ENCODE measurements at places on chromosomes 4 and X. TPM values are rescaled to one million over a fixed set of nuclear protein-coding genes. Genes with fewer than 3 reads are reported as not detected.

SLIT2 gene
- total RNA-seq = 48.9 TPM

ETDB gene
- not detected for total RNA-seq

GRCh38 chr4:169663402-169663801 lies 43.0 kb downstream of the CLCN3 start:
- DNase-seq = no peak

GRCh38 chr4:89658701-89659024 lies 178.3 kb downstream of the SNCA start:
- no peak for DNase-seq

- DNase-seq = peak; percentile 38
Measured at GRCh38 chr4:184265546-184266351, 48.1 kb upstream of the ENPP6 start.

DNA sequence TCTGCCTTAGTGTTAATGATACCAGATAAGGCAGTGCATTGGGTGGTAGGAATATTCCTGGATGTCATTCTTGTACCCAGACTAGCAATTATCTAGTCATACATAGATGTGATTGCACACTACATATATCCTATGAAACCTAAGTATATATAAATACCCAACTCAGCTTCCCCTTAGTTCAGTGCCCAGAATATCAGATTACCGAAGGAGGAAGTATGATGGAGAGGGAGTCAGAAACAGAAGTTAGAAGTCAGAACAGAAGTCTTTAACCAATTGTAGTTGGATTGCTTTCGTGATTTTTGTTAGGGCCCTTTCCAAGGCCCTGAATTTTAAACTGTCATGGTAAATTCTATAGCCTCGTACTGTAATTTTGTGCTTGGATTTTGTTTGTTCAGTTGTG lies 42.9 kb downstream of the MOB1B start:
- no peak for DNase-seq

GYPA gene
- not detected for total RNA-seq

DNA sequence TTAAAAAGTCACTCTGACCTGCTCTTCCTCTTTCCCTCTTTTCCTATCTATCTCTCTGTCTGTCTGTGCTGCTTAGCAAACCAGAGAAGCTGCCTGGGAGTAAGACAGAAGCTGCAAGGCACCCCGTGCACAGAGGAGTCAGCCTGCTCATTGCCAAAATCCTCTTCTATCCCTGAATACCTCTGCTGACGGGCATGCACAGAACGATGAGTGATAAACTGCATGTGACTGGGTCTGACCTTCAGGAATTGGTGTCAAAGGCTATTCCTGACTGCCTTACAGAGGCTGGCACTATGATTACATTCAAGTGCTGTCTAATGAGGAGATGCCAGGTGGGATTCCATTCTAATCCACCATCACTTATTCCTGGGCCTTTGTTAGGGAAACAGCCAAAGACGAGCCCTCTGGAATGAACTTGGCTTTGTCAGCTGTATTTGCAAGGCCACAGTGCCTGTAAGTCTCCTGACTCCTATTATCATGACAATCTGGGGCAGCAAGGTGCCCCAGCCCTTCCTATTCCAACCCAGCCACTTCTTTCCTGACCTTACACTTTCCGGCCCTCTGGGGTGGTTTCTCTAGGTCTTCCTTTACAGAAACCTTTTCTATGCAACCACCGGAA lies 45.4 kb upstream of the CTAG2 start:
- DNase-seq = no peak

LRAT gene
- total RNA-seq = 2.5 TPM

- no peak for DNase-seq
Measured at GRCh38 chrX:110804446-110804845, 8.8 kb upstream of the CHRDL1 start.

DNA sequence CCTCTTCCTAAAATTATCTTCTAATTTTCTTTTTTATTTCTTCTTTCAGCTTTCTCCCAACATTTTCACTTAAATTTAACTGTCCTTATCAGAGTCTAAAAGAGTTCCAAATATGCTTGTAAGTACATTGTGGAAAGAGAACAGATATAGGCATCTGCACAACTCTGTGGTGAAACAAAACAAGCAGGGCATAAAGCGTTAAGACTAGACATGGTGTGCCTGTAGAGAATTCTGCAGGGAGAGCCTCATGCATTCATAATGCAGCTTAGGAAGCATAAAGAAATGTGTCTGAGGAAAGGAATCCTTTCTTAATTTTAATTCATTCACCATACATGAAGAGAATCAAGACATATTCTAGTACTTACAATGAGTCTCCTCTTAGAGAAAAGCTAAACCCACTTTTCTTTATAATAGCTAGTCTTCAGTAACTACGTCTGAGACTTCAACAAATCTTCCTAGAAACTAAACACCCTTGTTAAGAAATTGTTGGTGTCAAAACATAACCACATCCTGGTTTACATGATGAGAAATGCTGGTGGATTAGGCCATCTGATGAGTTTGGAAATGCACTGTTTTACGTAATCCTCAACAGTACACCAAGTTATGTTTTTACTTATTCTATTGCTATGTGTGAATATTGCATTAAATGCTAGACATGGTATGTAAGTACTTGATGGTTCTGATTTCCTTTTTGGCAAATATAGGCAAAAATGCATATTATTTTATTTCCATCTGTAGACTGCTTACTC lies 307.8 kb upstream of the GIMD1 start:
- DNase-seq = no peak

GRCh38 chr4:182083671-182084410 lies 159.4 kb upstream of the TENM3 start:
- no peak for DNase-seq

GRCh38 chr4:2252530-2253091 lies 9.3 kb downstream of the MXD4 start:
- DNase-seq = no peak

- DNase-seq = peak; percentile 25
Measured at GRCh38 chr4:98521486-98521885, 136.9 kb downstream of the TSPAN5 start.

IGFBP7 gene
- 66.1 TPM for total RNA-seq

ABCB7 gene
- 61.3 TPM for total RNA-seq

GRCh38 chr4:82865592-82865991 lies 25.4 kb downstream of the SEC31A start:
- peak; percentile 95 for DNase-seq

DNA sequence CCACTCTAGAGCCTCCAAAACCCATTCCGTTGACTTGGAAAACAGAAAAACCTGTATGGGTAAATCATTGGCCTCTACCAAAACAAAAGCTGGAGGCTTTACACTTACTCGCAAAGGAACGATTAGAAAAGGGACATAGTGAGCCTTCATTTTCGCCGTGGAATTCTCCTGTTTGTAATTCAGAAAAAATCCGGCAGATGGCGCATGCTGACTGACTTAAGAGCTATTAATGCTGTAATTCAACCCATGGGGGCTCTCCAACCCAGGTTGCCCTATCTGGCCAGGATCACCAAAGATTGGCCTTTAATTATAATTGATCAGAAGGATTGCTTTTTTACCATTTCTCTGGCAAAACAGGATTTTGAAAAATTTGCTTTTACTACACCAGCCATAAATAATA lies 60.8 kb downstream of the ZNF732 start:
- peak; percentile 25 for DNase-seq

DNA sequence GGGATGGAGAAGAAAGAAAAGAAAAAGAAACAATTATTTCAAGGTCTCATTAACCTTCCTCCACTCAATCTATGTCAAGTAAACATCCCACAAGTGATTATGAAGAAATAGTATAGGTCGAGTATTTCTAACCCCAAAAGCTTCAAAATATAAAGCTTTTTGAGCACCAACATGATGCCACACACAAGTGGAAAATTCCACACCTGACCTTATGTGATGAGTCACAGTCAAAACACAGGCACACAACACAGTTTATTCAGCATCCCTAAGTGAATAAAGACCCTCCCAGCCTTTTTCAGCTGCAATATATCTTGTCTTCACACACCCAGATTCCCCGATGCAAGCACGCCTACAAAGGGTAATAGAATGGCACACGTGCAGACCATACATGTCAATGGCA lies 51.7 kb upstream of the VEGFC start:
- DNase-seq = no peak

CXCL3 gene
- not detected for total RNA-seq

USO1 gene
- 47.9 TPM for total RNA-seq

DNA sequence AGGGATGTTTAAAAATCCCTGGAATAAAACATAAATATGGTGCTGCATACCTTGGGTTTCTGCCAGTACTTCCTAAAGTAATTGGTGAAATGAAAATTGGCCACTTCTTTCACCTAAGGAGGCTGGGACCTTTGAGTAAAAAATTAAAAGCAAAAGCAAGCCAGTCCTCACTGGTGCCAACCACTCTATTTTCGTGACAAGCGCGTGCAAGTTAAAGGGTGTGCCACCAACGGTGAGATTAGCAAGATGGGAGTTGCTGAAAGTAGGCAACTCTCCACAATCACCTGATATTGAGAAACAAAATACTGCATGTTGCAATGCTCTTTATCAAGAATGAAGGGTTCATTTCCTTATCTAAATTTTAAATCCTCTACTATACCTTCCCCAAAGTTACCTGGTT lies 19.7 kb upstream of the RTL9 start:
- DNase-seq = no peak

- no peak for DNase-seq
Measured at GRCh38 chrX:138986866-138987265, 275.3 kb upstream of the FGF13 start.

VGLL1 gene
- not detected for total RNA-seq

DNA sequence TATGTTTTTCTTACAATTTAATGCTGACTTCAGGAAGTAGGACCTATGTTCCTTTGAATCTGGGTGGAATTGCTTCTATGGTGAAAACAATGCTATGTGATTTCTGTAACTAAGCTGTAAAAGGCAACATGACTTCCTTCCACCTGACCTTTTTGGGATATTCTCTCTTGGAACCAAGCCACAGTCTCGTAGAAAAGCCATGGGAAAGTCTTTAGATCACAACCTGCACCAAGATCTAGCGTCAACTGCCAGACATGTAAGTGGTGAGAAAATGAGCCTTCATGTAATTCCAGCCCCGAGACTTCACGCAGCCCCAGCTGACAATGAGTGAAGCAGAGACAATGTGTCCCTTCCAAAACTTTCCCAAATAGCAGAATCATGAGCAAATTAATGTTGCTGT lies 297.0 kb upstream of the DCAF8L1 start:
- no peak for DNase-seq

DNA sequence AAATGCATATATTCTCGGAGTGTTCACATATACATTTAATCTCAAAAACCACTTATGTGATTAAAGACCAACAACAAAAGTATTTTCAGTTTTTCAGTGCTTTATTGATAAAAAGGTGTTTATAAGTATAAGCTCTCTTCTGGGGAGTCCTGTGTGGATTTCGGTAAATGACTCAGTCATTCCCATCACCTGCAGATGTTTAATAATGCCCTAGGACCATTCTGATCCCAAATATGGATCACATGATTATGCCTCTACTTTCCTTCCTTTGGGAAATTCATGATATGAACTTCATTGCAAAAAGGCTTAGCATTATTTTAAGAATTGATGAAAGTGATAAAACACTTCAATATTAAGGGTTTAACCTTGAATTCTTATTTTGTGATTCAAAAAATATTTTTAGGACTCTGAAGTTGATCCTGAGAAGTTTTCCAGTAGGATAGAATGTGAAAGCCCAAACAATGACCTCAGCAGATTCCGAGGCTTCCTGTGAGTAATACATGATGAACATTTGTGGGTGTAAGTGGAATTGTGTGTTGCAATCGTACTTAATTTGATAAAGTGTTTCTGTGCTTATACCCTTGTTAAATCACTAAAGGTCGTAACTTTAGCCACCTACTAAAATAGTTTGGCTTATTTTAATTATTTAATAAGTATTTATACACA lies 40.2 kb downstream of the ATP10D start:
- DNase-seq = peak; percentile 94

USP17L20 gene
- not detected for total RNA-seq

DNA sequence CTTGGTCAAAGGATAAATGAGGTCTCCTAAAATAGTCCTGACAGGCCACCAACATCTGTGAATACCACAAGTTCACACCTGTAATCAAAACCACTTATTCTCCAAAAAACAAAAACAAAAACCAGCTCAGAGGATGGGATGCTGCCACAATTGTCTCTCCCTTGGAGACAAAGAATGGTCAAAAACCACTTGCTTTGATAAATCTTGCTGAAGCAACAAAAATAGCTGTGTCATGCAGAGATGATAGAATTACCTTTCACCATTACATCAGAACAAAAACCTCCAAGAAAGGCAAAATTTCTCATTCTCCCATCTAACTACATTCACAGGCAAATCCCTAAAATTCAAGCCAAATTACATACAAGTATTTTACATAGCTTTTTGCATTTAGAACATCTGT lies 180.4 kb downstream of the MAML3 start:
- DNase-seq = no peak

DNA sequence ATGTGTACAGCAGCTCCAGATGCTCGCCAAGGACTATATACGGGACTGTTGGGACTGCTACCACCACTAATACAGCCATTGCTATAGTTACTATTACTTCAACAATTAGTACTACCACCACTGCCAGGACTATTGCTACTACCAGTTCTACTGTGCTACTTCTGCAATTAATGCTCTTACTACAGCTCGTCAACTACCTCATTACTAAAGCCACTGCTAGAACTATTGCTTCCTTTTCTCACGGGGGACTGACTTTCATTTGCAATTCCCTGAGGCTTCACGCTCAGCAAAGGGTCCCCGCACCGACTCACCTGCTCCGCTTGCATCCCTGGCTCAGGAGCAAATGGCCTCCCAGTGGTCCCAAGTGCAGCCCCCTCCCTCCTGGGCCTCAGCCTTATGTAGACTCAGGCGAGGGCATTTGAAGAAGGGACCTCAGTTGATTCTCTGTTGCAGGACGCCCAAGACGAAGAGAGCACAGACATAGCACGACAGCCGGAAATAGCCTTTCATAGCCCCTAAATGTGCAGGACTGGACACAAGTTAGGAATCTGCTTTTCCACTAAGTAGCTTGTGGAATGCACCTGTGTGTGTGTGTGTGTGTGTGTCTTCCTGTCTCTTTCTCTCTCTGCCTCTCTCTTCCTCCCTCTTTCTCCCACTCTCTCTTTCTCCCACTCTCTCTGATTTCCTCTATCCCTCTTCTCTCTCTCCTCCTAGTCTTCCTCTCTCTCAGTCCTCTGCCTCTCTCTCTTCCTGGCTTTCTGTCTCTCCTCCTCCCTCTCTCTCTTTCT lies 294.8 kb downstream of the ASMT start:
- DNase-seq = no peak

DNA sequence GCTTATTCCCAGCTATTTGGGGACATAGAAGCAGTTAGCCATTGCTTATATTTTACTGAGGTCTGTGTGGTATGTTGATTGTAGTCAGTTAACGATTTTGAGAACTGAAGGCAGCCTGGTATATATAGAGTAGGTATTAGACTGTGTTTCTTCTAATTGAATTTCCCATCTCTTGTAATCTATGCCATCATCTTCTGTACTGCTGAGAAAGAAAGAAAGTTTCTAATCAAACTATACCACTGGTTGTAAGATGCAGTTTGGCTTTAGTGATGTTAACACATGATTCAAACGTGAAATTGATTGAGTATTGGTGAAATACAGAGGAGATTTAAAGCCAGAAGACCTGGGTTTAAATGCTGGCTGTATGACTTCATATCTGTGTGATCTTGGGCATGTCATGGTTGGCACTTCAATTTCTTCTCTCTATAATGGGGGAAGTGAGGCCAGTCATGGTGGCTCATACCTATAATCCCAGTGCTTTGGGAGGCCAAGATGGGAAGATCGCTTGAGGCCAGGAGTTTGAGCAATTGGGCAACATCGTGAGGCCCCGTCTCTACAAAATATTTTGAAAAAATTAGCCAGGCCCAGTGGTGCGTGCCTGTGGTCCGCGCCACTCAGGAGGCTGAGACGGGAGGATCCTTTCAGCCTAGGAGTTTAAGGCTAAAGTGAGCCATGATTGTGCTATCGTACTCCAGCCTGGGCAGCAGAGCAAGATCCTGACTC lies 11.6 kb downstream of the HTT start:
- DNase-seq = no peak

THAP6 gene
- total RNA-seq = 14.0 TPM

NALF2 gene
- total RNA-seq = 0.32 TPM

All from cardiac muscle cell (in vitro differentiated cells and primary cell).